ENCODE measurements at places on chromosomes 5 and 9.

- peak overlapping the region; percentile 62 for H3K4me3 ChIP-seq
- DNase-seq, result peak; percentile 28
- no peaks in the 10 kb centered on the region for H3K27me3 ChIP-seq
- peaks cover 26% of the 10 kb centered on the region for H3K4me1 ChIP-seq
- H3K36me3 ChIP-seq, result no peaks in the 10 kb centered on the region
Observed at GRCh38 chr5:149959406-149960236, 937 bp upstream of the SLC26A2 start.

- H3K4me1 ChIP-seq, result no peaks in the 10 kb centered on the region
- no peaks in the 10 kb centered on the region for H3K27me3 ChIP-seq
- peaks cover 74% of the 10 kb centered on the region for H3K36me3 ChIP-seq
- DNase-seq, result peak; percentile 21
Observed at GRCh38 chr9:100322954-100323536, 29.7 kb downstream of the TEX10 start.

- H3K4me1 ChIP-seq, result peaks cover 32% of the 10 kb centered on the region
- H3K27me3 ChIP-seq, result no peaks in the 10 kb centered on the region
- no peaks in the 10 kb centered on the region for H3K36me3 ChIP-seq
- H3K4me3 ChIP-seq, result no peak overlapping the region
Observed at GRCh38 chr5:107572715-107573368, 97.9 kb downstream of the EFNA5 start.

- H3K4me1 ChIP-seq, result peaks cover 49% of the 10 kb centered on the region
- peaks cover 56% of the 10 kb centered on the region for H3K36me3 ChIP-seq
- peak; percentile 38 for DNase-seq
- H3K27me3 ChIP-seq, result no peaks in the 10 kb centered on the region
Observed at GRCh38 chr5:112917453-112917995, 4.5 kb downstream of the REEP5 start.

DNA sequence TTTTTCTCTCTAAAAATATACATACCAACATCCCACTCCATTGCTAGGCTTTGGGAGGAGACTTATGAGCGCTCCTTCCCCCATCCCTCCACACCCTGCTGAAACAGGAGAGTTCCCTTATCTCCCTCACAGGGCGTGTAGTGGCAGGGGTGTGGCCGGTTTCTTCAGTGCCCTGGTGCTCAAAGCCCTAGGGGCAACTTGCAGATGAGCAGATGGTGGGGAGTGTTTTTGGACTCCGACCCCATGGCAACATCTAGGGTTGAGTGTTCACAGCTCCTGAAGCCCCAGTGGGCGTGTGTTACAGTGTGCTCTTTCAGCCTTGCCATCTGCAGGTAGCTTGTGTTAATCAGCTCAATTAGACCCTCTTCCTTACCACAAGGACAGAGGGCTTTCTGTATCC lies 409.5 kb downstream of the MAT2B start:
- no peak overlapping the region for H3K27ac ChIP-seq
- no peak for DNase-seq
- no peaks in the 10 kb centered on the region for H3K36me3 ChIP-seq
- no peaks in the 10 kb centered on the region for H3K4me1 ChIP-seq
- H3K27me3 ChIP-seq, result no peaks in the 10 kb centered on the region
- H3K4me3 ChIP-seq, result no peak overlapping the region

GRCh38 chr5:1735320-1735970 lies 64.2 kb downstream of the MRPL36 start:
- H3K27ac ChIP-seq, result no peak overlapping the region
- H3K4me3 ChIP-seq, result no peak overlapping the region
- no peaks in the 10 kb centered on the region for H3K36me3 ChIP-seq
- no peaks in the 10 kb centered on the region for H3K4me1 ChIP-seq
- DNase-seq, result no peak

DNA sequence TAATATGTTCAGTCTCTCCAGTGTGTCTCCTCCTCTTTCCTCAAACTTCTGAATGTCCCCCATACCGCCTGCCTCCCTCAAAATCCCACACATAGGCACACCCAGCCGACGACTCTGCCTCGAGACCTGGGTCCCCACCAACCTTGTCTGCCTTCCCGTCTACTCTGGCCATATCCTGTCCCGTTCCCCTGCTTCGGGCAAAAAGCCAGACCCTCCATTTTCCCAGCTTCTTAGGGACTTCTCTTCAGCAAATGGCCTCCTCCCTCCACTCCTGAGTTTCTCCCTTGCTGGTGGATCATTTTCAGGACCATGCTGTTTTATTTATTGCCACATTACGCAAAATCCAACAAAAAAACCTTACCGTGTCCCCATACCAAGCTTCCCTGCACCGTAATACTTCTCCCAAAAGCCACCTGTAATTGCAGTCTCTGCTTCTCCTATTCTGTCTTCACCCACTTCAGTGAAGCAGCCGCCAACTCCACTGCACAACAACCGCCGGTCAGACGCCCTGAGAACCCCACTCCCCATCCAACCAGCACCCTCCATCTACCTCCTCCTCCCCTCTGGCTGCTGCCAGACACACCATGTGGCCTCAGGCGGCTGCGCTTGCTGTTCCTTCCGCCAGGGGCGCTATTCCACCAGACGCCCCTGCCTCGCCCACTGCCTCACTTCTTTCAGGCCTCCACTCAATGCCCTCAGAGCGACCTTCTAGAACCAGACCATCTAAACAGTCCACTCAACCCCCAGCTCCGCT lies 117.0 kb downstream of the TRPM6 start:
- no peak overlapping the region for H3K27ac ChIP-seq
- H3K27me3 ChIP-seq, result no peaks in the 10 kb centered on the region
- H3K4me1 ChIP-seq, result no peaks in the 10 kb centered on the region
- DNase-seq, result peak; percentile 46
- H3K4me3 ChIP-seq, result no peak overlapping the region
- no peaks in the 10 kb centered on the region for H3K36me3 ChIP-seq

GRCh38 chr9:120733190-120733589 lies 18.9 kb upstream of the MEGF9 start:
- no peak overlapping the region for H3K27ac ChIP-seq
- H3K27me3 ChIP-seq, result no peaks in the 10 kb centered on the region
- H3K36me3 ChIP-seq, result no peaks in the 10 kb centered on the region
- H3K4me1 ChIP-seq, result no peaks in the 10 kb centered on the region
- no peak overlapping the region for H3K4me3 ChIP-seq

DNA sequence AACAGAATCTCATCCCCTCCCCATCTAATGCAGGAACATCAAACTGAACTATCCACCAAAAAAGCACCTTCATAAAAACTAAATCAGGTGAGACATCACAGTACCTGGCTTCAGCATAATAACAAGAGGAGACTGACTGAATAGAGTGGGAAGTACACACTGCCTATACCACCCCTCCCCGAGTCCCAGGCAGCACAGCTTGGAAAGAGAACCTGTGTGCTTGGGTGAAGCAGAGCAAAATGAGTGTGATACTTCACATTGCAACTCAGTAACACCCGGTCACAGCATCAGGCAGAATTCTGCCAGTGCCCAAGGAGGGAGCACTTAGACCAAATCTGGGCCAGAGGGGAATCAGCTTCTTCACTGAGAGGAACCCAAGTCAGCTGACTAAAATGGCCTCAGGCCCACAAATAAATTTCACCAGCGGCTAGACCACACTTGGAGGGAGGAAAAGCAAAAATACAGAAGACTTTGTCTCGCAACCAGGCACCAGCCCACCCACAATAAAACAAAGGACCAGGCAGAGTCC lies 69.3 kb upstream of the OR2K2 start:
- no peak overlapping the region for H3K4me3 ChIP-seq
- no peak overlapping the region for H3K27ac ChIP-seq
- H3K36me3 ChIP-seq, result no peaks in the 10 kb centered on the region

DNA sequence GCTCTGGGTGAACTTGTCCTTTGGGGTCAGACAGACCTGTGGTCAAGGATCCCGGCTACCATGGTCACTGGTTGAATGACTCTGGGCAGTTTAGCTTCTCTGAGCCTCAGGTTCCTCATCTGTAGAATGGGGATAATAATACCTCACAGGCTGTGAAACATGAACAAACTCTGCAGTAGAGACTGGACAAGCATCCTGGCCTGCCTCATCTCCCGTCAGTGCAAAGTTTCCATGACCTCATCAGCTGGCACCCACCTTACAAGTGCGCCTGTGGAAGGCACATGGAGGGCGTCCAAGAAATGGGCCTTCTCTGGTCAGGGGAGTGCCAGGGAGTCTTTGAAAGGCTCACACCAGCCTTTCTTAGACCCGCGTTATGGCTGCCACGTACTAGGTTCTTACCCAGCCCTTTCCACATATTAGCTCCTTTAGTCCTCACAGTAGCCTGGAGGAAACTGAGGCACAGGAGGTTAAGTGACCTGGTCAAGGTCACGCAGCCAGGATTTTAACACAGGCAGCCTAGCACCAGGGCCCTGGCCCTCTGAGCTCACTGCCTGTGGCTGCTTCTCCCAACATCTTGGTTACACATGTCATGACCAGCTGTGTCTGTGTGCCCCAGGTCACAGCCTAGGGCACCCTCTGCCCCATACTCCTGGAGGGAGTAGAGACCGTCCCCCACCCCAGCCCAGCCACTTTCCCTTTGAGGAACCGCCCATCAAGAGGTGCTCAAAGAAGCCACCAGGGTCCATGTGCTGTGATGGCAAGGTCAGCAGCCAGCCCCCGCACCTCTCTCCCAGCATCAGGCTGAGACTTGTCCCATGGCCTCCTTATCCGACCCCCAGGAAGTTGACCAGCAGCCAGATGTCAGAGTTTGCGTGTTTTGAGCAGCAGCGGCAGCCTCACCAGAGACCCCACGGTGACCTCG lies 39.4 kb upstream of the RPL26L1 start:
- DNase-seq, result no peak
- H3K36me3 ChIP-seq, result peaks cover 53% of the 10 kb centered on the region
- no peak overlapping the region for H3K27ac ChIP-seq
- H3K4me3 ChIP-seq, result no peak overlapping the region
- H3K27me3 ChIP-seq, result no peaks in the 10 kb centered on the region

GRCh38 chr5:82662340-82662739 lies 384.2 kb upstream of the RPS23 start:
- no peak for DNase-seq
- H3K27ac ChIP-seq, result no peak overlapping the region
- no peaks in the 10 kb centered on the region for H3K36me3 ChIP-seq
- no peaks in the 10 kb centered on the region for H3K27me3 ChIP-seq
- H3K4me1 ChIP-seq, result peaks cover 27% of the 10 kb centered on the region

Measured in DND-41 (cell line).